HFFc6 (cell line): ENCODE measurements at places on chromosomes 2 and 18. TPM values are rescaled to one million over a fixed set of nuclear protein-coding genes. Genes with fewer than 3 reads are reported as not detected.

DNA sequence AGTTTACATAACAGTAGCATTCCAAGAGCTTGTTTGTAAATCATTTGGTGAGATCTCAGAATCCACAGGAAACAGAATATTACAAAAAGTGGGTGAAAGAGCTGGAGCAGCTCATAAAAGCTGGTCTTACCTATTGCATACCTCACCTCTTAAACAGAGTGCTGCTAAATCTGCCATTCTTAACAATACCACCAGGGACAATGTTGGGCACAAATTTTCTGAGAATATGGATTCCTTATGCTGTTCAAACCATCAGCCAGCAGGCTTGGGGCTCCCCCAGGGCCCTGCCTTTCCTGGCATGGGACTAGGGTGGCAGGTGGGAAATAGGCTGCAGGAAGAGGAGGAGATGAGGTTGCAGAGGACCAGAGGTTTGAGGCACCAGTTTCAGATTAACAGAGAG lies 55.6 kb downstream of the TGFA start:
- no peaks in the 10 kb centered on the region for H3K4me1 ChIP-seq
- DNase-seq = peak; percentile 13
- H3K36me3 ChIP-seq = no peaks in the 10 kb centered on the region
- peaks cover 14% of the 10 kb centered on the region for H3K27me3 ChIP-seq
- H3K27ac ChIP-seq = no peak overlapping the region

Gene ARL5A
- total RNA-seq = 36.6 to 46.6 TPM (median 36.9 TPM) in 3 replicates

Gene HDAC4
- total RNA-seq = 8.7 to 10.6 TPM (median 9.0 TPM) in 3 replicates

Gene NR4A2
- total RNA-seq = 1.8 to 6.0 TPM (median 2.0 TPM) in 3 replicates

DNA sequence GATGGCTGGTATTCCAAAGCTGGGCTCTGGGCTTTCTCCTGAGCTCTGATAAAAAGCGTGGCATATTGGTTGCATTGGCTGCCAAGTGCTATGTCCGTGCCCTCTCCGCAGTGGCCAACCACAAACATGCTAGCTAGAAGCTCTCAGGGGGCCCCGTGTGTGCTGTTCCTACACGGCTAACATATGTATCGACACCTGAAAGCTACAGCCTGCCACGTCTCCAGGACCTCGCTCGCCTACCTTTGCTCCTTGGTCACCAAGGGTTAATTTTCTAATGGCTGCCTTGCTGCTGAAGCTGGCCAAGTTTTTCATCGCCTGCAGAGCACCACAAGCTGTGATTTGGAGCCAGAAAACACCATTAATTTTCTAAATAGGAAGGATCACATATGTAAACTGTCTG lies 888.4 kb downstream of the BCL11A start:
- H3K36me3 ChIP-seq = no peaks in the 10 kb centered on the region
- H3K4me3 ChIP-seq = no peak overlapping the region
- no peak for DNase-seq
- no peak overlapping the region for H3K27ac ChIP-seq
- H3K27me3 ChIP-seq = no peaks in the 10 kb centered on the region

GRCh38 chr2:162067596-162067995 lies 6.4 kb downstream of the DPP4 start:
- no peak overlapping the region for H3K4me3 ChIP-seq
- H3K27me3 ChIP-seq = peaks cover 2% of the 10 kb centered on the region; the same call in 1 of the 2 replicates
- DNase-seq = no peak
- H3K4me1 ChIP-seq = peaks cover 64% of the 10 kb centered on the region
- H3K27ac ChIP-seq = no peak overlapping the region

Gene PSMA8
- not detected in 3 replicates for total RNA-seq

Gene ACMSD
- not detected in 3 replicates for total RNA-seq

DNA sequence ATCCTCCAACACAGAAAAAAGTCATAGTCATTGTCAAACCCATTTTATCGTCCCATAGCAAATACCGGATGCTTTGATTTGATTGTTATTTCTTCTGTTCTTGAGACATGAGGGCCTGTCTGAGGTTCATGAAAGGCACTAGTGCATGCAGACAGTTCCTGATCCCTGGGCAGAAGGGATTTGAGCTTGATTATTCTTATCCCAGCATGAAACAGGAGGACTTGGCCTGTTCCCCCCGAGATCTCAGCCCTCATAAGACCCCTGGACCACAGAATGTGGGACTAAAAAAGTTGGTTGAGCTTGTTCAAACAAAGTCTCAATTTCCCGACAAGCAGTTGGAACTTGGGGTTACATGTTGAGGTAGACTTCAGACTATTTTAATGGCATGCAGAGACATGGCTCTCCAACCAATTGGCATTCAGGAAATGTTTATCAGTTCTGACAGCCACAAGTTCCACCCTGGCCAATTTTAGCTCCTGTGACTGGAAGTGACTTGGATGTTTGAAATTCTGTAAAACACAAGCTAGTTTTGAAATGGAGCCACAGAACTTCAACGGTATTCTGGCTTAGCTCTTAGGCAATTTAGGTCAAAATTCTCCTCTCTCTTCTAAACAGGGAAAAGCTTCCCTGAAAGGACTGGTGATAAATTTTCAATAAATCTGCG lies 366.9 kb upstream of the SLC14A2 start:
- peak overlapping the region; percentile 81 for H3K27ac ChIP-seq
- peak; percentile 80 for DNase-seq
- H3K4me3 ChIP-seq = peak overlapping the region; percentile 10; the same call in 1 of the 2 replicates
- H3K27me3 ChIP-seq = no peaks in the 10 kb centered on the region

DNA sequence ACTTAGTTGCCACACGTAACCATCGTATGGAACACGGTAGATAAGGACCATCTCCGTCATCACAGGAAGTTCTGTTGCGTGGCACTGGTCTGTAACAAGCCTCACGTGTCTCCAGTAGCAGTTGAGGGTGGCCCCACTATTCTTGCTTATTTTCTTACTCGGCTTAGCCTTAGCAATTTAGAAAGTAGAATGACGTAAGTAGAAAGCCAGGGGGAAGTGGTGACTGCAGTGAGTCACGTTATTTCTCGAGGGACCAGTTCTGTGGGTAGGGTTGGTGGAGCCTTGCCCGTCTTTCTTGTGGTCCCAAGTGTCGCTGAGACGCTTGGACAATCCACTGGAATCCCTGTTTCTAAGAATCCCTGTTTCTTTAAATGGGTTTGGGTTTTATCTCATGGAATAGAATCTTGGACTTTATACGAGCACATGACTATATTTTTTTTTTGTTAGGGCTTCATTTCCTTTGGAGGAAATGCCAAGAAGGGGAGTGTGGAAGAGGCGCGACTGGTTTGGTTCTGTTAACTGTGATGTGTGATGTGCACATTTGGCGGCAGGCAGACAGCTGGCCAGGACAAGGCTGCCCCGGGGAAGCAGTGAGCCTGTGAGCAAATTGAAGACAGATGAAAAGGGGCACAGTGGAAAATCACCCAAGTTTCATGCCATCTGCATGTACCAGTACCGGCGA lies 96.2 kb downstream of the CABLES1 start:
- peak overlapping the region; percentile 30 for H3K4me3 ChIP-seq
- H3K4me1 ChIP-seq = peaks cover 60% of the 10 kb centered on the region
- H3K27ac ChIP-seq = peak overlapping the region; percentile 83
- H3K27me3 ChIP-seq = peaks cover 6% of the 10 kb centered on the region
- H3K36me3 ChIP-seq = no peaks in the 10 kb centered on the region; the same call in 1 of the 2 replicates

- DNase-seq = no peak
- peaks cover 26% of the 10 kb centered on the region for H3K36me3 ChIP-seq
- H3K4me3 ChIP-seq = no peak overlapping the region
- H3K4me1 ChIP-seq = peaks cover 79% of the 10 kb centered on the region
- H3K27ac ChIP-seq = peak overlapping the region; percentile 32
Measured at GRCh38 chr2:101720732-101721131, 23.2 kb downstream of the MAP4K4 start.

DNA sequence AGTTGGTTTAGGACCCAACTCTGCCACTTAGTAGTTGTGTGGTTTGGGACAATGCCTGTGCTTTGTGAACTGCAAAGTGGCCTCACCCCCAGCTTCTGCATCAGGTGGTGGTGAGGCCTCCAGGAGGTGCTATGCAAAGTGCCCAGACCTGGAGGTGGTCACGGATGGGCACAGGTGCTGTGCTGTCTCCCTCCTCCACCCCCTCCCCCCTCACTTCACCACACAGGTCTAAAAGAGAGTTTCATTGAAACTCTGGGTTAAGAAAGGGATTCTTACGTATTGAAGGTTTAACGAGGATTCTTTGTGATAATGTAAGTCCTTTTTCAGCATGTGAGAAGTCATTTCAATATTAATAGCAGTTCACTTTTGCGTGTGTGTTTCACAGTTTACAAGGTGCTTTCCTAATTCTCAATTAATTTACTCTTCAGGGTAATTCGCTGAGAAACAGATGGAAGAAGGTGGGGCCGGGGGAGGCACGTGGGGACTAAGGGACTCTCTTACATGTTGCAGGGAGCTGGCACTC lies 369.9 kb downstream of the LPIN1 start:
- H3K4me1 ChIP-seq = no peaks in the 10 kb centered on the region
- H3K4me3 ChIP-seq = no peak overlapping the region
- H3K27ac ChIP-seq = no peak overlapping the region
- DNase-seq = no peak
- no peaks in the 10 kb centered on the region; the same call in 1 of the 2 replicates for H3K27me3 ChIP-seq
- H3K36me3 ChIP-seq = no peaks in the 10 kb centered on the region

DNA sequence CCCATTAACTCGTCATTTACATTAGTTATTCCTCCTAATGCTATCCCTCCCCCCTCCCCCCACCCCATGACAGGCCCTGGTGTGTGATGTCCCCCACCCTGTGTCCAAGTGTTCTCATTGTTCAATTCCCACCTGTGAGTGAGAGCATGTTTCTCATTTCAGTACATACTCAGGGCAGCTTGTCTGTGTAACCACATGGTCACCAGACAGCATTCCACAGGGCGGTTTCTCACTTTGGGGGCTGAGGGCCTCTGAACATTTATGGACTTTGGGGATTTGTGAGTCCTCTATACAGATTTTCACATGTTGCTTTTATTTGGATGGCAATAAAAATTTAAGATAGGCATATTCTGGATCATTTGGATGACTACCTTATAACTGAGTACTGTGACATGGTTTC lies 84.0 kb downstream of the LYPD6B start:
- H3K27ac ChIP-seq = no peak overlapping the region
- no peak overlapping the region for H3K4me3 ChIP-seq
- H3K36me3 ChIP-seq = peaks cover 14% of the 10 kb centered on the region
- peaks cover 22% of the 10 kb centered on the region for H3K4me1 ChIP-seq
- peaks cover 3% of the 10 kb centered on the region; the same call in 1 of the 2 replicates for H3K27me3 ChIP-seq

GRCh38 chr18:21281603-21282002 lies 39.6 kb downstream of the GREB1L start:
- no peak overlapping the region for H3K4me3 ChIP-seq
- no peak overlapping the region for H3K27ac ChIP-seq
- no peaks in the 10 kb centered on the region for H3K27me3 ChIP-seq
- no peaks in the 10 kb centered on the region; the same call in 1 of the 2 replicates for H3K36me3 ChIP-seq
- peaks cover 9% of the 10 kb centered on the region; the same call in 1 of the 2 replicates for H3K4me1 ChIP-seq

Gene DGKD
- 10.0 to 13.5 TPM (median 12.0 TPM) in 3 replicates for total RNA-seq

DNA sequence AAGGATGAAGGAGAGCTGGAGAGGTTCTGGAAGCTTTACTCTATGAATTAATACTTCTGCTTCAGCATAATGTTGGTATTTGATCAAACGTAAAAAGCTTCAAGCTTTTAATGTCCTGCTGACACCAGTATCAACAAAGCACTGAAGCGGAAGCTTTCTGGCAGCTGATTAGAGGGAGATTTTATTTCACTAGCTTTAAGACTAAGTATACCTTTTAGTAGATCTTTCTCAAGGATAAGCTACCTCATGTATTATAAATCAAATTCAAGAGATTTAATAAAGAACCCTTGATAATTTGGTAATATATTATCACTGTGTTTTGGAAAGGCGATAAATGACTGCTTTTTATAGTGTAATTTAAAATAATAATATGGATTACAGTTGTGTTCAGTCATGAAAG lies 128.0 kb upstream of the CD302 start:
- DNase-seq = no peak
- peaks cover 10% of the 10 kb centered on the region for H3K4me1 ChIP-seq
- H3K27me3 ChIP-seq = peaks cover 15% of the 10 kb centered on the region
- H3K27ac ChIP-seq = no peak overlapping the region
- no peaks in the 10 kb centered on the region for H3K36me3 ChIP-seq
- H3K4me3 ChIP-seq = no peak overlapping the region

Gene SLC25A12
- total RNA-seq = 16.4 to 19.2 TPM (median 18.6 TPM) in 3 replicates

Gene BCS1L
- total RNA-seq = 36.4 to 47.3 TPM (median 38.1 TPM) in 3 replicates
